ENCODE measurements at places on chromosomes 13 and 19.

- DNase-seq, result no peak
Measured at GRCh38 chr19:10809651-10810285, 26.2 kb downstream of the TMED1 start.

GRCh38 chr13:108632649-108633167 is 3.3 kb downstream of the MYO16 start:
- DNase-seq, result no peak

GRCh38 chr13:19329365-19329764 is 147.7 kb upstream of the TUBA3C start:
- no peak for DNase-seq

DNA sequence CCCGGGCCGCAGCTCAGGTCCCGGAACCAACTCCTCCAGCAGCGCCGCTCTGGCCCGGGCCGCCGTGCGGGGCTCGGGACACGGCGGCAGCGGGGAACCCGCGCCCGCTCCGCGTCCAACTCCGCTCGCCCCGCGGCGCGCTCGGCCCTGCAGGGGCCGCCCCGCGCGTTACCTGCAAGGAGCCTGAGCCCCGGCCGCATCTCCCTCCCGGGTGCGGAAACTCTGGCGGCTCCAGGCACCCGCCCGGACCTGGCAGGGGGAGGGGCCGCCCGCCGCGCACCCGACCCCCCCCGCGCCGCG is at the start of gene TMTC4:
Gene TMTC4, minus strand, starts transcription at position 224 of the 300 bp plus-strand sequence. CDS start 4,433 bp downstream, outside the sequence.
- no peak for DNase-seq

- DNase-seq, result no peak
Measured at GRCh38 chr13:99689955-99690354, 188.7 kb downstream of the TM9SF2 start.

- no peak for DNase-seq
Measured at GRCh38 chr19:3054972-3055740, 7.1 kb downstream of the TLE5 start.

Measured in NCI-H187 treated with DMSO at 0.1 percent for 48 hours (cell line).